Thoracic aorta endothelial cell (primary cell): ENCODE measurements at places on chromosomes 11 and 22. TPM values are rescaled to one million over a fixed set of nuclear protein-coding genes. Genes with fewer than 3 reads are reported as not detected.

The GAL gene
- total RNA-seq: 5.3 and 9.3 TPM in 2 replicates

The POU2AF2 gene
- not detected in 2 replicates for total RNA-seq

The KCNQ1OT1 gene
- 2.5 and 2.8 TPM in 2 replicates for total RNA-seq

The CALCA gene
- total RNA-seq: not detected in 2 replicates

The BTBD18 gene
- total RNA-seq: not detected in 2 replicates
